IMR-90 (cell line): ENCODE measurements at places on chromosomes 11 and 22.

DNA sequence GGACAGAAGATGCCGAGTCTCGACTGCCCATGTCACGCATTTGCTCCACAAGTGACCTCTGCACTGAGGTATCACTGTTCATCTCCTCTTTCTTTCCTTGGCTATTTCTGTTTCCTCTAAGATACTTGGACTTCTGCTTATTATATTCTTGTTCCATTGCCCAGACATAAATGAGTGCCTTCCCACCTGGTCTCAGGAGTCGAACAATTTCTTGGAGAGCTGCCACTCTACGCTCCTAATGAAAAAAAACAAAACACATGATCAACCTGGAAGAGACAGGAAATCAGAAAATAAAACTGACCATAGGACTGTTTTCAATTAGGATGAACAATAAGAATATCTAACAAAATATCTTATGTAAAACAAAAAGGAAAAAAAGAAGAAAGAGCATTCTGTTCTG is 47.4 kb upstream of the CWF19L2 start:
- H3K27ac ChIP-seq = no peak overlapping the region
- H3K27me3 ChIP-seq = no peaks in the 10 kb centered on the region
- no peak for DNase-seq
- H3K4me1 ChIP-seq = no peaks in the 10 kb centered on the region
- H3K4me3 ChIP-seq = no peak overlapping the region

DNA sequence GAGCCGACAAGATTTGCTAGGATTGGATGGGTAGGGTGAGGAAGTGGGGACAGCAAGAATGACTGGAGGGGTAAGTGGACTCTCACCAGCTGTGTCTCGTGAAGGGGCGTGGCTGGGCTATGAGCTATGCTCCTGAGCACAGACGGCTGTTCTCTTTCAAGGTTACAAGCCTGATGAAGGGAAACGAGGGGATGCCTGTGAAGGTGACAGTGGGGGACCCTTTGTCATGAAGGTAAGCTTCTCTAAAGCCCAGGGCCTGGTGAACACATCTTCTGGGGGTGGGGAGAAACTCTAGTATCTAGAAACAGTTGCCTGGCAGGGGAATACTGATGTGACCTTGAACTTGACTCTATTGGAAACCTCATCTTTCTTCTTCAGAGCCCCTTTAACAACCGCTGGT is 19.9 kb downstream of the F2 start:
- H3K27ac ChIP-seq = no peak overlapping the region
- H3K36me3 ChIP-seq = peaks cover 22% of the 10 kb centered on the region
- no peak overlapping the region for H3K4me3 ChIP-seq
- no peaks in the 10 kb centered on the region for H3K27me3 ChIP-seq
- DNase-seq = no peak
- peaks cover under 1% of the 10 kb centered on the region for H3K4me1 ChIP-seq

- H3K4me3 ChIP-seq = no peak overlapping the region
- DNase-seq = peak; percentile 11
- no peaks in the 10 kb centered on the region for H3K4me1 ChIP-seq
- no peaks in the 10 kb centered on the region for H3K27me3 ChIP-seq
Observed at GRCh38 chr22:19036523-19037273, 85.5 kb downstream of the DGCR2 start.

DNA sequence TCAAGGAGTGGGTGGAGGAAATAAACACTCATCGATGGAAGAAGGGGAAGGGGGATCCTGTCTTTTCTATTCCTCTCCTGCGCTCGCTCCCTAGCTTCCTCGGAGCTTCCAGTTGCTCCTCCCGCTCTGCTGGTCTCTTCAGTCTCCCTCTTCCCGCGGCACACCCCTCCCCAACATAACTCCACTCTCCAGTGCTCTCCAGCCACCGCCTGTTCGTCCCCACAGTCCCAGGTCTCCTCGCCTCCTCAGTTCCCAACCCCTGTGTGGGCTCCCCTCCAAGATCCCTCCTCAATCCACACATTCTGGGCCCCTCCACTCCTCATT is 438 bp downstream of the ZW10 start:
- peak; percentile 25 for DNase-seq
- H3K4me1 ChIP-seq = peaks cover 2% of the 10 kb centered on the region; the same call in 1 of the 2 replicates
- peaks cover 3% of the 10 kb centered on the region for H3K27me3 ChIP-seq
- no peaks in the 10 kb centered on the region; the same call in 1 of the 2 replicates for H3K36me3 ChIP-seq
